Left lung (tissue), 14 donors: ENCODE measurements at places on chromosomes 11 and 22. TPM values are rescaled to one million over a fixed set of nuclear protein-coding genes. Genes with fewer than 3 reads are reported as not detected.

Gene PATE2
- polyA plus RNA-seq: not detected

Gene OR51B2
- not detected for polyA plus RNA-seq

DNA sequence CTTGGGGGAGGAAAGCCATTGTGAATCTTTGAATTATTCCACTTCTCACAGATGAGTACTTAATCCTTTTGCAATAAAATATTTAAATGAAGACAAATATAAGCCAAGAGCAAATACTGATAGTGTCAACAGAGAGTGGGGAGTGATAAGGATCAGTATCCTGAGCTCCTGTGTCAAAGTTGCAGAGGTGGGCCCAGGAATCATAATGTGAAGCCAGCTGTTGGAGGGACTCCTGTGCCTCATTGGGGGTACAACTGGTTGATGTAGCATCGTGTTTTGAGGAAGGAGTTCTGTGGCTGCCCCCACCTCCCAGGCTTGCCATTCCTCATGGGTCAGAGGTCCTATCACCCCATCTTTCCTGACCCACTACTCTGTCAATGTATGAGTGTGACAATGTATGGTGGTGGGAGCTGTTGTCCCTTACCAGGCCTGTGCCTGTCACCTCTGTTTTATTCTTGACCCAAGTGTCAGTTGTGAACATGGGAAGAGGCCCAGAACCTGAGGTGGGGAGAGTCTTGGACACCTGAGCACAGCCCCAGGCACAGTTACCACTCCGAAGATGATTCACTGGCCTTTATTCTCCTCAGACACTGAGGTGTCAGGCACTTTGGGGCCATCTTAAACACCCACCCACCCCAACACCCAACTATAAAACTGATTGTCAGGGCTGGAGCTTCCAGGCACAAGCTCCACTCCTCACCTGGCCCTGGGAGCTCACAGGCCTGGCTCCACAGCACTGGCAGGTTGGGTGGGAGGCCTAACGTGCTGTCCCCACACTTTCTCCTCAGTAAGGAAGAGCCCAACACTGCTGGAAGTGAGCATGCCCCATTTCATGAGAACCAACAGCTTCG lies 38.4 kb downstream of the KCNQ1OT1 start:
- DNase-seq: no peak

GRCh38 chr22:45891471-45891995 lies 85.4 kb downstream of the WNT7B start:
- no peak for DNase-seq
